NCI-H1092 (cell line): ENCODE measurements at places on chromosomes 3 and 15.

DNA sequence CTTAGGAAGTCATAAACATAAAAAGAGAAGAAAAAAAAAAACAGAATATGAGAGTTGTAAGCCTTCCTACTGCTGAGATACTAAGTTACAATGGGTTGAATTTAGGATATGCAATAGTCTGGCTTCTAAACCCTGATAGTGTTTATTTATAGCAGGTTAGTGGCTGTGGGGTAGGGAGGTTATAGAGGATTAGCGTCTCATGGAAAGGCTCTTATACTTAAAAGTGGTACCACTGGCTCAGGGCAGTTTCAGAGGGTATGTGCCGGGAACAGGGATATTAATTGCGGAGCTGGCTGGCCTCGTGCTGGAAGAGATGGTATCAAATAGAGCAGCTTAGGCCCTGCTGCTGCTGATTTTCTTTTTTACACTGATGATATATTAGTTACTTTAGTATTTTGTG, 60.8 kb downstream of the PFN2 start:
- no peak for DNase-seq

GRCh38 chr3:16136055-16136454, 38.4 kb upstream of the GALNT15 start:
- no peak for DNase-seq

GRCh38 chr3:40930131-40930538, 269.2 kb upstream of the CTNNB1 start:
- DNase-seq: no peak

- no peak for DNase-seq
Observed at GRCh38 chr3:114192136-114192535, 13.3 kb upstream of the DRD3 start.

- no peak for DNase-seq
Observed at GRCh38 chr3:62159709-62160092, 213.6 kb downstream of the FEZF2 start.
